ENCODE measurements at places on chromosomes 4 and X.

- DNase-seq, result no peak
These were observed 406.4 kb downstream of the FAM47A start for GRCh38 chrX:33725535-33726210.

- no peak for DNase-seq
These were observed 21.3 kb downstream of the PLRG1 start for GRCh38 chr4:154528869-154529268.

GRCh38 chrX:40383360-40383759 lies 197.4 kb upstream of the ATP6AP2 start:
- no peak for DNase-seq

GRCh38 chr4:89837385-89837992 lies 528 bp upstream of the SNCA start:
- DNase-seq, result no peak

DNA sequence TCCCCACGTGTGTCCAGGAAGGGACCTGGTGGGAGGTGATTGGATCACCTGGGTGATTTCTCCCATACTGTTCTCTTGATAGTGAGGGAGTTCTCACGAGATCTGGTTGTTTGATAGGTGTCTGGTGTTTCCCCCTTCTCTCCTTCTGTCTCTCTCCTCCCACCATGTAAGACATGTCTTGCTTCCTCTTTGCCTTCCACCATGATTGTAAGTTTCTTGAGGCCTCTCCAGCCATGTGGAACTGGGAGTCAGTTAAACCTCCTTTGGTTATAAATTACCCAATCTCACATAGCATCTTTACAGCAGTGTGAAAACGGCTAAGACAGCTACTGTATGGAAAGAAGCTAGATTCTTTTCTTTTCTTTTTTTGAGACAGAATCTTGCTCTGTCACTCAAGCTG lies 21.6 kb upstream of the FGG start:
- DNase-seq, result no peak

GRCh38 chr4:127309369-127310102 lies 323.2 kb upstream of the INTU start:
- no peak for DNase-seq

DNA sequence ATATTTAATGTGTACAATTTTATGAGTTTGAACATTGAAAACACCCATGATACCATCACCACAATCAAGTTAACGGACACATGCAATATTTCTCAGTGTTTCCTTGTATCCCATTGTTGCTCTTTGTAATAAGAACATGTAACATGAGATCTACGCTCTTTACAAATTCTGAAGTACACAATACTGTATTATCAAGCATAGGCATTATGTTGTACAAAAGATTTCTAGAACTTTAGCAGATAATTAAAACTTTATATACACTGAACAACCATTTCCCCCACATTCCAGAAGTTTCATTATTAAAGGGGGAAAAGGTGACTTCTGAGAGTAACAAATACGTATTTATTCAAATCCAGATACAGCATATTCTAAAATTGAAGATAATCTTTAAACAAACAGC lies 114.5 kb downstream of the SLC10A7 start:
- no peak for DNase-seq

- DNase-seq, result peak; percentile 77
These were observed 93.9 kb upstream of the C1QTNF7 start for GRCh38 chr4:15333692-15334633.

DNA sequence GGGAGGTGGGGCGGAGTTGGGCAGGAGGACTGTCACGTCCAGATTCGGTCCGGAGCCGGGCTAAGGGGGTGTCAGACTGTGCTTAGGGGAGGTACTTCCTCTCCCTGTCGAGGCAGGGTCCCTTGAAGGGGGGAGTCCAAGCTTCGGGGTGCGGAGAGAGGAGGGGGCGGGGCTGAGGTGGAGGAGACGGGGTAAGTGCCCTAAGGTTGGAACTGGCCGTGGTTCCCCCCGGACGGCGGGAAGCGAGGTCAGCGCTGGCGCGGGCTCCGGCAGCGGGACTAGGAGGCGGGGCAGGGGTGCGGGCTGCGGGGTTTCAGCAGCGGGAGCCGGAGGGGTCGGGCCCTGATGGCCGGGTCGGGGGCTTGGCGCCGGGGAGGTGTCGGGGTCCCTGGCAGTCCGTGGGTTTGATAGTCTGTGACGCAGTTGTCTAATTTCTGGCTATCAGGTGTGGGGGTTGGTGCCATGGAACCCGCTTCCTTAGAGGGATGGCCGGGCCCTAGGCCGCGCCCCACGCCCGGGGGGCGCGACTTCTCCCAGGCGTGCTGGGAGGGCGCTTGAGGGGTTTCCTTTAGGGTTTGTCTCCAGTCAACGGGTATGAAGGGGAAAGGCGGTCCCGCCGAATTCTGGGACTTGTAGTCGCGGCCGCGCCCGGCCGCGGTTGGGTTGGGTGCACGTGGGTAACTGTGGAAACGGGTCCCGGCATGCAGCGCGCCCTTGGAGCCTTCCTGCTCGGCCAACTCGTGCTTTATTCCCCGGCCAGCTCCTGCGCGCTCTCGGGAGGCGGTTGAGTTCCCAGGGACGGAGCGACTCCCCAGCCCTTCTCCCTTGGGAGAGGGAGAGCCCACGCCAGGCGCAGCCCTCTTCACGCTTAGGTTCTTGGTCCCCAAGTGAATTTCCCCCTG lies 1.5 kb downstream of the DCUN1D4 start:
- peak; percentile 93 for DNase-seq

GRCh38 chr4:41307638-41308037 lies 50.9 kb downstream of the UCHL1 start:
- no peak for DNase-seq

GRCh38 chr4:166972071-166972470 lies 262.2 kb downstream of the SPOCK3 start:
- DNase-seq, result peak; percentile 4

DNA sequence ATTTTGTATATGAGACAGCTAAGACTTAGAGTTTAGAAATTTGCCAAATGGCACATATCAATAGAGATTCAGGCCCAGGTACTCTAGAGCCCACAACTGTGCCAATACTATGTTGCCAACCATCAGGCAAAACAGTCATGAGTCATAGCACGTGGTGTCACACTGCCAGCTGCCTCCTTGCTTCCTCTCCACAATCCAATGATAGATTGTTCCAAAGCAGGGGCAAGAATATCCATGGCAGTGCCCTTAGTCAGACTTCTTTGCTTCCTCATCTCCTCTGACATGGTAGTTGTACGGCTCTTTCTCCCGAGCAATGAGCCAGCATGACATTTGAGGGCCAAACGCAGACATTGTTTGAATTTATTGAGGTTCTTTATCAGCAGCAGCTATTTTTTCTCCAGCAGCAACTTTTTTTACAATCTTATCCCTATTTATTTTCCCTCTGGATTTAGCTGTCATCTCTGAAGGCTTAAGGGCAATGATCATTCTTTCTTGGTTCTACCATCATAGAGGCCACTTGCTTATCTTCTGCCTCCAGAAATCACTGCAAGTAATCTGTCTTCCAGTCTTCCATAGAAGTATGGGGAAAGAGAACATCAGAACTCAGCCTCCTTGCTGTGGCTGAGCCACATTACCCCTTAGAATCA lies 169.7 kb downstream of the COL4A6 start:
- no peak for DNase-seq

DNA sequence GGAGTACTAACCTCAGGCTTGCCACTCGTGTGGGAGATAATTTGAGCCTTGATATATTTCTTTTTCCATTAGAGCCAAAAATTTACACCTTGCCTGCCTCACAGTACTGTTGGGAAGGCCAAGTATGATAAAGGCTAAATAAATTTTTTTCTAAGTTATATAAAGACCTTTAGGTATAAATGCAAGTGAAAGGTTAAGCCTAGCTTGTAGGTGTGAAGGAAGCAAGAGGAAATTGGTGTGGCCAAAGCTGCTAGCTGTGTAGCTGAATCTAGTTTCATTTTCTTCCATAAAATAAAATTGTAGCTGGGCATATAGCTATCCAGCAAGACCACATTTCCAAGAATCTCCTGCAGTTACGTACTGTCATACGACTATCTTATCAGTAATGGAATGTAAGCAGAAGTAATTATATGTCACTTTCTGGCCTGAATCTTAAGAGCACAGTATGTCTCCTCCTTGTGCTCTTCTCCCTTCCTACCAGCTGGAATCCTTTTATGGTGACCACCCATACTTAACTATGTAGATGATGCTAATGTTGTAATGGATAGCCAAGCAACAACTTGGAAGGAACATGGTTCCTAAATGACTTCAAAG lies 14.3 kb upstream of the GABRE start:
- no peak for DNase-seq

DNA sequence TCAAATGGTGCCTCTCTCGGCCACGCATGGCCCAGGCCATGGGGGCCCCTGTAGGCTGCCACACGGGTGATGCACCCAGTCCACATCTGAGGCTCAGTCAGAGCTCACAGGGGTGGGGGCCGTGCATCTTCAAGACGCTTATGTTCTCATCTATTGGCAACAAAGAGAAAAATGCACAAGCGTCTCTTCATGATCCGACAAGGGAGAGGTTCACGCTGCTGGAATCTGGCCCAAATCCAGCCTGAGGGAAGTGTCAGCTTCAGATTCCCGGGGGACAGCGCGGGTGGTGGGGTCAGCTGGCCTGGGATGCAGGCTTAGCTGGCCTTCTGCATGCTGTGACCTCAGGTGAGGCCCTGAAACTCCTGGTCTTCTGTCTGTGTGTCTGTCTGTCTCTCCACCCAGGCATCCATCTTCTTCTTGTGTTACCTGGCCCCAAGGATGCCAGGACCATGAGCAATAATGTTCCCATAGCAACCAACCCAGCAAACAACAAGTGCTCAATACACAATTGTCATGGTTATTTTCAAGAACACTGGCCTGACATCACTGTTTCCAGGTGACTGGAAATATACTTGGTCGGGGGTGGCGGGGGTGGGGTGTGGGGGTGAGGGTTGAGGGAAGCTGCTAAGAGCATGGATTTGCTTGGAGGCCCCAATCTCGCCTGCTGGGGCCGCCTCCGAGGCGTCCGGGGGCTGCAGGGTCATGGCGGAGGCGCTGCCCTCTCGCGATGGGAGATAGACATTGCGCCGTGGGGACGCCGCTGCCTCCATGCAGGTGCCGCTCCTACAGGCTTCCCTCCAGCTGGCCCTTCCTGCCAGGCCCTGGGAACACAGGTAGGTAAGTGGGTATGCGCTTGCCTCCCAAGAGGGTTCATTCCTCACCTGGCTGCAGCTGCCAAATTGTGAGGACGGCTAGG lies 48.3 kb downstream of the ABLIM2 start:
- DNase-seq, result no peak

DNA sequence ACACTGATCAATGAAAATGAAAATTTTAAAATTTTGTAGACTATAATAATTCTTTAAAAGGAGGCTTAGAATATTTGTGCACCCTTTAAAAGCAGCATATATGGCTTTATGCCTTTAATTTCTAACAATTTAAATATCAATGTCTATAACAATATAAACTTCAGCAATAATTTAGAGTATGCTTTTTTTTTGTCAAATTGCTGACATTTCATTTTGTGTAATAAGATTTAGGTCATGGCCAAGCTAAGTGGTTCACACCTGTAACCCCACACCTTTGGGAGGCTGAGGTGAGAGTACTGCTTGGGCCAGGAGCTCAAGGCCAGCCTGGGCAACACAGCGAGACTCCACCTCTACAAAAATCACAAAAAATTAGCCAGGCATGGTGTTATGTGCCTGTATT lies 86.2 kb downstream of the PDGFC start:
- no peak for DNase-seq

DNA sequence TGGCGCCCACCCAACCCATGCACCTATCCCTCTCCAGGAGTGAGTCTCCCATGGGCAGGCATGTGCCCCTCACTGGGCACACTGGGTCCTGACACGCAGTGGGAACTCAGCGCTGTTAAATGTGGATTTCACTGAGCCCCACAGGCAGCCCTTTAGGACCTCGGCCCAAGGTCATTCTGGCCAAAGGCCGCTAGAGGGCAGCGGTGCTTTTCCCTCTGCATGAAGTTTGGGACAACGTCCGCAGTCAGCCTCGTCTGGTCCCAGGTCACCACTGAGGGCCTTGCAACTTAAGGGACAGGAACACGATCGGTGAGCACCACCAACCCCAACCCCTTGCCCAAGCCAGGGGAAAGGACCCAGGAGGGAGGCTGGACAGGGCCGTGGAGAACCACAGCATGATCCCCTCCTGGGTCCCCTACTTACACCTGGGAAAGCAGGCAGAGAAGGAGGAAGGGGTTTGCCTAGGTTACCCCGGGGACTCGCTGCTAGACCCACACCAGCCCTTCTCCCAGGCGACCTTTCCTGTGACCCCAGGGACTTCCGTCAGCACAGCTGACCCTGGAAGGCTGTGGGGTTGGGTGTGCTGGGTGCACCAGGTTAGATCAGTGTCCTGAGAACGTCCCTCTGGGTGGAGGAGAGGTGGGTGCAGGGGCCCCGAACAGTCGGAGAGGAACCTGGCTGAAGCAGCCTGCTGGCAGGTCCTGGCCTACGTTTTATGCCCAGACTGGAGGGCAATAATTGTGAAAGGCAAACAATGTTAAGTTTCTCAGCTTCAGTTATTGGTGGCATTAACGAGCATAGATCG lies 24.0 kb downstream of the CYTL1 start:
- DNase-seq, result peak; percentile 72

DNA sequence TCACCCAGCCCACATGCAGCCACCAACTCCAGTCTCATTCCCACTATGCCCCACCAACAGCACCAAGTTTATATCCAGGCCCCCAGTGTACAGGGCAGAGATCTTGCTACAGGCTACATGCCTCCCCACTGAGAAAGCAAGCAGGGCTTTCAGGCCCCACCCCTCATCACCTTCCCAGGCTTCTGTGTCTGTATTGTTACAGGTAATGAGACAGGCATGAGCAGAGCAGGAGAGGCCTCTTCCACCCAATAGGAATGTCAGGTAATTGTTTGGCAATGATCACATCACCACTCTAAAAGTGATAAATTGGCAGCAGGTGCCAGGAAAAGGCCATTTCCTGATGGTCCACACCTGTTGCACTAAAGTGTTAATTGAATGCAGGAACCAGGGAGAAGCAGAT lies 102.5 kb downstream of the ZNF518B start:
- no peak for DNase-seq

- peak; percentile 87 for DNase-seq
These were observed 9.6 kb downstream of the CC2D2A start for GRCh38 chr4:15479089-15479912.

- DNase-seq, result peak; percentile 97
These were observed 316.3 kb downstream of the CAMK2D start for GRCh38 chr4:113445286-113445685.

- DNase-seq, result peak; percentile 78
These were observed 158.4 kb downstream of the CHIC2 start for GRCh38 chr4:53905941-53906377.

- peak; percentile 42 for DNase-seq
These were observed 464.1 kb downstream of the IDS start for GRCh38 chrX:149040873-149041535.

- DNase-seq, result no peak
These were observed 243.3 kb downstream of the FSTL5 start for GRCh38 chr4:161920304-161921052.

DNA sequence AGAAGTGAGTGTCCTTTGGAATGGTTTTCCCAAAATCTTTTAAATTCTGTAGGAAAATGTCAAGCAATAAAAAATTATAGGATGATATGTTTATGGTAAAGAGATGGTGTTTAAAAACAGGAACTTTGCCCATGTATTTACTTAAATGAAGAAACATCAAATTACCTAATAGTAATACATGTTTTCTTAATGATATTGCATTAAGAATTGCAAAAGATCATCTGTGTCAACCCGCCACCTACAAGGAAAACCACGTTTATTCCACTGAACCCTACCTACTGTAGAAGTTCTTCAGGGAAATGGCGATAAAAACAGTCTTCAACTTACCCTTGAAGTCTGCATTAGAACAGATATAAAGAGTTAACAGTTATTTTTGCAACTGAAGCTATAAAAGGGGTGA lies 67.2 kb upstream of the NDP start:
- no peak for DNase-seq
